ENCODE measurements at places on chromosomes 16 and 17. TPM values are rescaled to one million over a fixed set of nuclear protein-coding genes. Genes with fewer than 3 reads are reported as not detected.

GRCh38 chr17:18139949-18140348 is 31.4 kb downstream of the MYO15A start:
- H3K4me3 ChIP-seq = no peak overlapping the region
- H3K27me3 ChIP-seq = no peaks in the 10 kb centered on the region
- peaks cover 3% of the 10 kb centered on the region for H3K4me1 ChIP-seq
- DNase-seq = no peak
- H3K27ac ChIP-seq = no peak overlapping the region

GRCh38 chr16:86806838-86807351 is 228.5 kb downstream of the FOXL1 start:
- no peak overlapping the region for H3K27ac ChIP-seq
- H3K27me3 ChIP-seq = peaks cover 4% of the 10 kb centered on the region
- H3K4me3 ChIP-seq = no peak overlapping the region
- H3K4me1 ChIP-seq = peaks cover 5% of the 10 kb centered on the region
- H3K36me3 ChIP-seq = no peaks in the 10 kb centered on the region

DNA sequence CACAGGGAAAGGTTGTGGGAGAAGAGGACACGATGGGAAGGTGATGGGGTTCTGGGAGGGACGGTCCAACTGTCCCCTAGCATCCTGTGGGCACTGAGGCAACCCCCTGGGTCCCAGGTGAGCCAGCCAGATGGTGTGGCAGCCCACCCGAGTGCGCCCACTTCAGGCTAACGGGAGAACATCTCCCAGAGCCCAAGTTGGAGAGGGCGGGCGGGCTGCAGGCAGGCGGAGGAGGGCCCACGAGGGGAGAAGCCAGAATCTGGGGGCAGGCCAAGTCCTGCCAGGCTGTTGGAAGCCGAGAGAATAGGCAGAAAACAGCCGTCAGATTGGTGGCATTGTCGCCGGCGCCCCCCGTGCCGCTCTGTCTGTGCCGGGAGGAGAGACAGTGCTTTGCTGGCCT is 13.8 kb upstream of the ABCC3 start:
- no peaks in the 10 kb centered on the region for H3K36me3 ChIP-seq
- DNase-seq = no peak
- H3K27me3 ChIP-seq = no peaks in the 10 kb centered on the region

DNA sequence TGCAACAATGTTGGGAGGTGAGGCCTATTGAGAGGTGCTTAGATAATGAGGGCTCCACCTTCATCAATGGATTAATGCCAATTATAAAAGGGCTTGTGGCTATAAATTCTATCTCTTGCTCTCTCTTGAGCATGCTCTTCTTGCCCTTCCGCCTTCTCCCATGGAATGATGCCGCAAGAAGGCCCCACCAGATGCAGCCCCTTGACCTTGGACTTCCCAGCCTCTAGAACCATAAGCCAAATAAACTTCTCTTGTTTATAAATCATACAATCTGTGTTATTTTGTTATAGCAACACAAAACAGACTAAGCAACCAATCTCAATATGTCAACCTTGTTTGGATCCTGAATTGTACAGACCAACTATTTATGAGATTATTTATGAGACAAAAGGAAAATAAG is 20.0 kb downstream of the MYH10 start:
- DNase-seq = no peak
- no peaks in the 10 kb centered on the region for H3K27me3 ChIP-seq
- no peak overlapping the region for H3K4me3 ChIP-seq

- no peak overlapping the region for H3K27ac ChIP-seq
- no peak overlapping the region for H3K4me3 ChIP-seq
- no peaks in the 10 kb centered on the region for H3K27me3 ChIP-seq
- no peaks in the 10 kb centered on the region for H3K4me1 ChIP-seq
- no peak for DNase-seq
These were observed 151.2 kb downstream of the ZNF423 start for GRCh38 chr16:49704586-49705155.

- DNase-seq = no peak
- peaks cover 25% of the 10 kb centered on the region for H3K4me1 ChIP-seq
- no peaks in the 10 kb centered on the region for H3K27me3 ChIP-seq
- peak overlapping the region; percentile 80 for H3K4me3 ChIP-seq
These were observed 428 bp downstream of the PHF12 start for GRCh38 chr17:28950752-28951427.

DNA sequence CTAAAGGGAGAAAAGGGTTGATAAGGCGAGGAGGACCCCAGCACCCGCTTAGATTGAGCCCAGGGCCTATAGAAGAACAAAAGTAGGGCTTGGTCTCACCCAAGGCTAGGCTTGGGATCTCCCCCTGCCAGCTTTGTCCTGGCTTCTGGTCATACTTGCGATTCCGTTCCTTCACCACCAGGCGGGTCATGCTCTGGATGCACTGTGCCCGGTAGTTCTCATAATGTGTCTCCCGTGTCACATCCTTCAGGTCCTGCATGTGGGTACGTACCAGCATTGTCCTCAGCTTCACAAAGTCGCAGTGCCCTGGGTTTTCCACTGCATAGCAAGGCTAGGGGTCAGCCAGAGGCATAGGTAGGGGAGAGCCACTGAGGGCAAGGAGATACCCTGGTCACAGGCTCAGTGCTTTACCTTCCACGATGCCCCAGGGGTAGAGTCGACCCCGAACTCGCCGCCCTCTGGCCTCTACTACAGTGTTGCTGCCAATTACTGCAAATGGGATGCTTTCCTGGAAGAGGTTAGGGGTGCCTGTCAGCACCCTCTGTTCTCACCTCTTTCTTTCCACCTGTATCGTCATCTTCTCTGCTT is 6.5 kb upstream of the MTMR4 start:
- H3K4me3 ChIP-seq = no peak overlapping the region
- no peak for DNase-seq
- no peaks in the 10 kb centered on the region for H3K36me3 ChIP-seq
- no peak overlapping the region for H3K27ac ChIP-seq
- H3K27me3 ChIP-seq = no peaks in the 10 kb centered on the region

- H3K36me3 ChIP-seq = no peaks in the 10 kb centered on the region
- no peak for DNase-seq
- H3K4me1 ChIP-seq = no peaks in the 10 kb centered on the region
- no peak overlapping the region for H3K27ac ChIP-seq
These were observed 145.5 kb upstream of the PMFBP1 start for GRCh38 chr16:72317446-72317845.

- H3K36me3 ChIP-seq = peaks cover 10% of the 10 kb centered on the region
- H3K4me3 ChIP-seq = peak overlapping the region; percentile 59
- no peaks in the 10 kb centered on the region for H3K27me3 ChIP-seq
- peak overlapping the region; percentile 40 for H3K27ac ChIP-seq
These were observed 683 bp upstream of the PSMB3 start for GRCh38 chr17:38751808-38752307.

GRCh38 chr16:79150151-79150550 is 450.4 kb downstream of the MAF start:
- no peaks in the 10 kb centered on the region for H3K27me3 ChIP-seq
- H3K27ac ChIP-seq = no peak overlapping the region
- no peak overlapping the region for H3K4me3 ChIP-seq
- H3K4me1 ChIP-seq = no peaks in the 10 kb centered on the region
- DNase-seq = no peak

DNA sequence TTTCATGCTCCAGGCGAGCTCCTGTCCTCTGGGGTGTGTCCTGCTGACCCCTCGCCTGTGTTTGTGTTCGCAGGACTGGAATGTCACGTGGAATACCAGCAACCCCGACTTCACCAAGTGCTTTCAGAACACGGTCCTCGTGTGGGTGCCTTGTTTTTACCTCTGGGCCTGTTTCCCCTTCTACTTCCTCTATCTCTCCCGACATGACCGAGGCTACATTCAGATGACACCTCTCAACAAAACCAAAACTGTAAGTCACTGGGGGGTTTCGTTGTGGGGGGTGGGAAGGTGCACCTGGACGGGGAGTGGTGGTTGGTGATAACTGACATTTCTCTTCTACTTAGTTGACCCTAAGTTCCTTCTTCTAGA is 58.3 kb downstream of the ABCC1 start:
- no peaks in the 10 kb centered on the region for H3K27me3 ChIP-seq
- H3K36me3 ChIP-seq = peaks cover 25% of the 10 kb centered on the region
- no peak overlapping the region for H3K4me3 ChIP-seq
- H3K27ac ChIP-seq = no peak overlapping the region

DNA sequence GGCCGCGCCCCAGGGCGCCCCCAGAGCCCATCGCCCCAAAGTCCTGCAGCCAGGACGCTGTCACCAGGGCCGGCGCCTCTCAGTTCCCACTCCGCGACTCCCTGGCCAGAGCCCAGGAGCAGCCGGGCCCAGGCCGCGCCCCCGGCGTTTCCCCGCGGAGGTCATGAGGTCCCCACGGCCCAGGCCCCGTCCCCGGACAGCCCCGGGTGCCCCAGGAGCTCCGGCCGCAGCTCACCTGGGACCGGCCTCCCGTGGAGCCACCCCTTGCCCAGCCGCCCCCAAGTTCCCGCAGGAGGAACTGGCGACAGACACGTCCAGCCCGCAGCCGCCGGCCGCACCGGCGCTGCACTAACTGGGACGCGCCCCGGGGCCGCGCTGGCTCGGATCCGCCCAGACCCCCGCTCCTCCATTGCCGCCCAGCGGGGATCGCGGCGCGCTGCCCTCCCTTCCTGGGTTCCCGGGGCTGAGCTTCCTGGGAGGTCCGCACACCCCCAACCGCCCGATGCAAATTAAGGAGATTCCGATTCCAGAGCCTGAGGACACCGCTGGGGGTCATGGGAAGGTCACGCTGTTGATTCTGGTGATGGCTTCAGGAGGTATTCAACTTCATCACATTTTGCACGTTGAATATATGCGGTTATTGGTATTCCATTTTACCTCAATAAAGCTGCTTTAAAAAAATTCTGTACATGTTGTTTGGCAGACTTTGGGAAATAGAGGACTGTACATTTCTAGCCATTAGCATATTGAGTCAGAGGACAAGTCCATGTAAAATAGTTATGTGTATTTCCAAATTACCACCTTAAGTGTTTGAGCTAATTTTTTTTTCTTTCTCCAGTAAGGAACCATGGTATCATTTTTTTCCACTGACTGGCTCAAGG is 9.9 kb downstream of the AHSP start:
- H3K27me3 ChIP-seq = peaks cover 10% of the 10 kb centered on the region
- H3K36me3 ChIP-seq = no peaks in the 10 kb centered on the region
- no peak for DNase-seq
- H3K4me1 ChIP-seq = no peaks in the 10 kb centered on the region

The KRT32 gene
- not detected for polyA plus RNA-seq

The KRT25 gene
- not detected for polyA plus RNA-seq

The SHPK gene
- 14.7 TPM for polyA plus RNA-seq

The CLEC19A gene
- not detected for polyA plus RNA-seq

Data from endothelial cell of umbilical vein (primary cell).